ENCODE measurements at places on chromosomes 7 and 10.

- no peak for DNase-seq
These were observed 171.8 kb downstream of the PRKAG2 start for GRCh38 chr7:151704960-151705635.

- no peak for DNase-seq
These were observed 996.8 kb downstream of the KCNMA1 start for GRCh38 chr10:76640806-76641205.

GRCh38 chr10:118241229-118242137 is 100.6 kb downstream of the FAM204A start:
- DNase-seq, result peak; percentile 89

GRCh38 chr7:74453322-74454011 is at the start of gene GTF2IRD1:
GTF2IRD1 (plus strand) TSS chr7:74453906; CDS start chr7:74508081, 54,175 bp downstream.
- DNase-seq, result no peak

GRCh38 chr7:23438171-23438570 is 32.1 kb downstream of the IGF2BP3 start:
- no peak for DNase-seq

DNA sequence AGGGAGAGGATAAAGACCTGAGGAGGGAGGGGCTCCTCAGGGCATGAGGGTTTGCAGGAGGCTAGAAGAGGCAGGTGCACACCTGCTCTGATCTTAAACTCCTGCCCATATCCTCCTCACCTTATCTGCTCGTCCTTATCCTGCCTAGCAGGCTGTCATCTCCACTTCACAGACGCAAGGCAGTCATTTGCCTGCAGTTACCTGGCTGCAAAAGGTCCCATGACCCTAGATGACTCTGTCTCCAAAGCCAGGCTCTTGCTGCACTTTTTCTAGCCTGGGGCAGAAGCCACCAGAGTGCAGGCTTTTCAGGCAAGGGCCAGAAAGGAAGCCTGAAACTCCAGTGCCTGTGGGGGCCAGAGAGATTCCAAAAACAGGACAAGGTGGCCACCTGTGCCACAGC is 1.7 kb upstream of the ZNF853 start:
- no peak for DNase-seq

GRCh38 chr7:101891936-101892640 is 74.7 kb downstream of the CUX1 start:
- no peak for DNase-seq
